ENCODE measurements at places on chromosomes 5 and 9.

GRCh38 chr5:98722188-98722587, 51.3 kb upstream of the RGMB start:
- DNase-seq, result no peak

- DNase-seq, result no peak
These were observed 35.6 kb downstream of the DAPK1 start for GRCh38 chr9:87533271-87533670.

DNA sequence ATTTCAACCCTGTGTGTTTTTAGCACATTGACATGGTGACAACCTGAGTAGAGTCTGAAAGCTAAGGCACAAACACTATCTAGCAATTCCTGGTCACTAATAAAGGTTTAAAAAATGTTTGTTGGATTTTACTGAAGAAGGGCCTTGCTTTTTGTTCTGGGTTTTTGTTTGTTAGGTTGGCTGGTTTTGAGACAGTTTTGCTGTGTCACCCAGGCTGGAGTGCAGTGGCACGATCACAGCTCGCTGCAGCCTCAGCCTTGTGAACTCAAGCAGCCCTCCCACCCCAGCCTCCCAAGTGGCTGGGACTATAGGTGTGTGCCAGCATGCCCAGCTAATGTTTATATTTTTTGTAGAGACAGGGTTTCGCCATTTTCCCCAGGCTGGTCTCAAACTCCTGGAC, 39.0 kb downstream of the PRKACG start:
- no peak for DNase-seq

DNA sequence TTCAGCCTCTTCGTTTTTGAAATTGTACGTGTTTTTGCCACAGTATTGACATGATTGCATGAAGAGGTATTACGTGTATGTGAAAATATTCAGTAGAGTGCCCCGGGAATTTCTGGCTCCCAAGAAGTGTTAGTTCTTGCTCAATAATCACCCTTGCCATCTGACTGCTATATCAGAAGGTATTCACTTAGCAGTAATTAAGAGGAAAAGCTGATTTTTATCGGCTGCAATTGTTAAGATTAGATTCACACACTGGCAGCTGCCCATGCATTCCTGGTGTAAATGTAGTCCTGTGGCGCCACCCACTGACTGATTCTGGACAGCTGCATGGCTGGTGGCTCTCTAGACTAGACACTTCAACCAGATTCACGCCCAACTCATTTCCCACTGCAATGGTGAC, 440.1 kb upstream of the ADAMTS16 start:
- no peak for DNase-seq

- DNase-seq, result peak; percentile 4
These were observed 199.3 kb upstream of the PTGER4 start for GRCh38 chr5:40480392-40480791.
